Calu3 (cell line): ENCODE measurements at places on chromosomes 5 and 9. TPM values are rescaled to one million over a fixed set of nuclear protein-coding genes. Genes with fewer than 3 reads are reported as not detected.

DNA sequence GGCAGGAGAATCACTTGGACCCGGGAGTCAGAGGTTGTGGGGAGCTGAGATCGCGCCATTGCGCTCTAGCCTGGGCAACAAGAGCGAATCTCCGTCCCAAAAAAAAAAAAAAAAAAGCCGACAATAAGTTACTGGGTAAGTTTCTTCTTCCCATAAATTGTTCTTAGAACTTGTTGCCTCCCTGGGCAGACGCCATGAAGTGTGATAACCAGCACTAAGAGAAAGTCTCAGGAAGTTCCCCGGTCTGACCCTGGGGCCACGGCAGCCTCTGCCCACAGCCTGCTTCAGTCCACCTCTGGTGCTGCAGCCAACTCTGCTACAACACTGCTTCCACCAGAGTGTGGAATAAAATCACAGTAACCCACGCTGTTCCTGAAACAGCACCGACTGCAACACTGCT lies 19.1 kb downstream of the LPCAT1 start:
- no peak for DNase-seq

Gene DMRT2
- not detected in 2 replicates for total RNA-seq

Gene TEK
- total RNA-seq = not detected in 2 replicates

Gene TMC1
- total RNA-seq = not detected in 2 replicates

GRCh38 chr5:67073045-67073680 lies 123.4 kb downstream of the CD180 start:
- no peak for DNase-seq

GRCh38 chr5:66904189-66904588 lies 292.4 kb downstream of the CD180 start:
- DNase-seq = no peak

Gene PRSS3
- 19.0 and 29.5 TPM in 2 replicates for total RNA-seq

GRCh38 chr5:122473138-122473843 lies 161.3 kb downstream of the SNCAIP start:
- DNase-seq = no peak

Gene ACTBL2
- 0.42 and 0.45 TPM in 2 replicates for total RNA-seq

- DNase-seq = no peak
Observed at GRCh38 chr5:145847499-145848497, 12.7 kb upstream of the PRELID2 start.

GRCh38 chr9:27945386-27945785 lies 372.1 kb upstream of the C9orf72 start:
- DNase-seq = no peak

Gene SLC25A48
- not detected in 2 replicates for total RNA-seq

Gene MYMK
- total RNA-seq = not detected in 2 replicates

- DNase-seq = no peak
Observed at GRCh38 chr5:31137676-31138075, 55.8 kb upstream of the CDH6 start.

Gene BTNL8
- not detected in 2 replicates for total RNA-seq

DNA sequence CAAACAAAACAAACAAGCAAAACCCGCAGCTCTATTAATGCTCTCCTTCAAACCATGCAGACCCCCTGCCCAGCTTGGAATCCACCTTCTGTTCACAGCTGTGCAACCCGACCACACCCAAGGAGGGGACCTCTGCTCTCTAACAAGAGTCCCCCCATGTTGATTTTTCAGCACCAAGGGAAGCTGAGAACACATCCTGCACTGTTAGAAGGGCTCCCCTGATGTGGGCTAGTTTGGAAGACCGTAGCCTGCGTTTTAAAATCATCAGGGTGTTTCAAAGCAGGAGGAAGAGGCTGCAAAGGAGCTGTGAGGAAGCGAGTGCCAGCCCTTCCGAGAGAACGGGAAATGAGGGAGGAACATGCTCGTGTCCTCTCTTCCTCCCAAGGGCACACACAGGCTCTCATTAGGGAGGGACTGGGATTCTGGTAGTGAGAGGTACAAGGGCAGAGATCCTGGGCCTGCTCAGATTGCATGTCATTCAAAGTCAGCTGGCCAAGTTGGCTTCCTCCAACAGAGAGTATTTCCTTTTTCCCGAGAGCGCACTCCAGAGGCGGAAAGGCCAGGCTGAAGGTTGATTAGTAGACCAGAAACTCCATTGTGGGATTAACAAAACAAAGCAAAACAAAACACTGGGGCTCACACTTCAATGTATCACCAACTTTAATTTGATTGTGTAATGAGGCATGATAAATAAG lies 185.9 kb downstream of the SEMA6A start:
- DNase-seq = no peak

DNA sequence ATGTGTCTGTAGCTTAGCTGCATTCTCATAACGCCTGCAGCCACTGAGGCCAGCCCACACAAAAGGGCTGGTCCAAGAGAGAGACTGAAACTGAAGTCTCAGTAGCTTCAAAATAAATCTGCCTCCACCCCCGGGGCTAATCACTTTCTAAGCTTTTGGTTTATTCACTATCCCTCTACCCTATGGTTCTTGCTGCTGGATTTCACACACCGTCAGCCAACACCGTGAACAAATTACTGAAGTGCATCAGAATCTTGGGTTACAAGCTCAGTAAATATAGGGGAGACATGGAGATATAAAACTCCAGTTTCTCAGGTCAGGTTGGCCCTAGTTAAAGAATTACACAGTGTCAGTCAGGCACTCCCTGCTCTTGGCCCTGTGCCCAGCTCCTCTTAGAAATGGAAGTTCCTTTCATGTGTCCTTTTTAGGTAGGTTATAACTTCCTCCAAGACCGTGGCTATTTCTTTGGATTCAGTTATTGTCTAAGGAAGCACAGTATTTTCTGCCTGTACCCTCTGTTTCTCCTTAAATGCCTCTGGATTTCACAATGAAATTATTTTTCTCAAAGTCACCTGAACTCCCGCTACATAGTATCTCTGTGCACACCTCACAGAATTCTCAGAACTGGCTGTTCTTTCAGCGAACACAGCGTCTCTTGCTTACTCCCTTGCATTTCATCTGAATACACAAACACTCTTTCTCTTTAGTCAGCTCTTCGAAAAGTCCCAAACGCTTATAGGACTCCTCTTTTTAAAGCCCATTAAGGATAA lies 112.5 kb downstream of the FAM174A start:
- peak; percentile 85 for DNase-seq

DNA sequence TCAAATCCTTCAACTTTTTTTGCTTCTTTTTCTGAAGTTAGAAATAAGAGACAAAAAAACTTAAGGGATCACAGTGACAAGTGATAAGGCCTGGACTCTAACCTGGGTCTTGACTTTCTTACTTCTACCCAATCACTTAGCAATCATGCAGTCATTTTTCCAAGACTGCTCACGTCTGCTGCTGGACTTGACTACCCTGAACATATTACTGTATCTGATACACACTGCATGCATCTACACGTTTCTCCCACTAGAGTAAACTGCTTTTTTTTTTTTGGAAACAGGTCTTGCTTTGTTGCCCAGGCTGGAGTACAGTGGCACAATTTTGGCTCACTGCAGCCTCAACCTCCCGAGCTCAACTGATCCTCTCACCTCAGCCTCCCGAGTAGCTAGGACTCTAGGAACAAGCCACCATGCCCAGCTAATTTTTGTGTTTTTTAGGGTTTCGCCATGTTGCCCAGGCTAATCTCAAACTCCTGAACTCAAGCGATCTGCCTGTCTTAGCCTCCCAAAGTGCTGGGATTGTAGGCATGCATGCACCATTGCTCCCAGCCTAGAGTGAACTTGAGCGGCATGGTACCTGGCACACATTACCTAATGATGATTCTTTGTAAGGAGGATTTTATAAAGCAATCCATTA lies 7.4 kb downstream of the PLIN2 start:
- DNase-seq = no peak

Gene ARL10
- 3.8 and 4.2 TPM in 2 replicates for total RNA-seq

- DNase-seq = no peak
Observed at GRCh38 chr5:145562931-145563330, 272.2 kb downstream of the PRELID2 start.

DNA sequence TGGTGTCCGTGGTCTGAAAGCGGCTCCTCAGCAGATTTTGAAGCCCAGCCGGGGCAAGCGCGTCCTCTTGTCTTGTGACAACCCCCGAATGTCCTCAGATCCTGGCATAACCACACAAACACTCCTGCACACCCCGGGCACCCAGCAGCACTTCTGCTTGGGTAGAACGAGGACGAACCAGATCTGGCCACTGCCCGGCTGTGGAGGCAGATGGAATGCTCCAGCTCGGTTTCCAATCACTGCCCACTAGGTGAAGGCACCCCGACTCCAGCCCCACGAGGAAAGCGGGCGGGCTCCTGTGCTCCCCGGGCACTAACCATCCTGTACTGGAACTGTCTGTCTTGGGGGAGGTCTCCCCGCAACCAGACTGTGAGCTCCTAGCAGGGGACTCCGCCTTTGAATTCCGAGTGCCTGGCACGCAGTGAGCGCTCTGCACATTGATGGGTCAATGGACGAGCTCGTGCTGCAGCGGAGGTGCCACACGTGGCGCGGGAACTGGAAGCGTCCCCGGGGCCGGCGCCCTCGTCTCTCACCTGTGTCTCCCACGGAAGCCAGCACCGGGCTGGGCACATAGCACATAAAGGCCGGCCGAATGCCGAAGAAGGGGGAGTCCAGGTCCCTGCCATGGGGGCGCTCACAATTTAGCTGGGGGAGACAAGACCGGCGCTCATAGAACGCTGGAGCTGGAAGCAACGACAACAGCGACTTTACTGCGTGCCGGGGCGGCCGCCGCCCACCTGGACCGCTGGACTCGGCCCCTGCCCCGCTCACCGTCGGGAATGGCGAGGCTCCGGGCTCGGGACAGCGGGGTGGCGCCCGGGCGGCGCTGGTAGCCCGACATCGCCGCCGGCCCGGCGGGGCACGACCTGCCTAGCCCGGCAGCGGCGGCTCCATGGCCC lies 608 bp downstream of the ENTR1 start:
- peak; percentile 17 for DNase-seq

Gene MAMDC4
- 3.1 and 3.6 TPM in 2 replicates for total RNA-seq

- no peak for DNase-seq
Observed at GRCh38 chr5:56564541-56565282, 250.6 kb upstream of the MAP3K1 start.

Gene RNF183
- total RNA-seq = 0.76 and 1.5 TPM in 2 replicates

Gene ANKRD18B
- 30.5 and 30.8 TPM in 2 replicates for total RNA-seq

GRCh38 chr9:20478786-20479185 lies 143.5 kb downstream of the MLLT3 start:
- DNase-seq = no peak

DNA sequence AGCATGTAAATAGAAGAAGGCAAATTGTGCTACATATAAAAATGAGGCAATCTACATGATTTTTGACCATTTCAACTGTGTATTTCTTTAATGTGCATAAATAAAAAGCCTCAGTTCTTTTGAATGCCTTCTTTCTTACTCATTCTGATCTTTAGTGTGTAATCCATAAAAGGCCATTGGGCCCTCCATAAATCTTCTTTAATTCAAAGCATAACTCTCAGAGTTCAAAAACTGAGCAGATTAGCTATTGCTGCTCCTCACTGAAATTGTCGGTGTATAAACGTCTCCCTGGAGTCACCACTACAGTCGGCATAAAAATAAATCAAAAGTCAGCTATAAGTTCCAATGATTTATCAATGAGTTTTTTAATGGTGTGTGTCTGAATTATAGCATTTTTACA lies 45.3 kb upstream of the ADAMTSL1 start:
- no peak for DNase-seq

DNA sequence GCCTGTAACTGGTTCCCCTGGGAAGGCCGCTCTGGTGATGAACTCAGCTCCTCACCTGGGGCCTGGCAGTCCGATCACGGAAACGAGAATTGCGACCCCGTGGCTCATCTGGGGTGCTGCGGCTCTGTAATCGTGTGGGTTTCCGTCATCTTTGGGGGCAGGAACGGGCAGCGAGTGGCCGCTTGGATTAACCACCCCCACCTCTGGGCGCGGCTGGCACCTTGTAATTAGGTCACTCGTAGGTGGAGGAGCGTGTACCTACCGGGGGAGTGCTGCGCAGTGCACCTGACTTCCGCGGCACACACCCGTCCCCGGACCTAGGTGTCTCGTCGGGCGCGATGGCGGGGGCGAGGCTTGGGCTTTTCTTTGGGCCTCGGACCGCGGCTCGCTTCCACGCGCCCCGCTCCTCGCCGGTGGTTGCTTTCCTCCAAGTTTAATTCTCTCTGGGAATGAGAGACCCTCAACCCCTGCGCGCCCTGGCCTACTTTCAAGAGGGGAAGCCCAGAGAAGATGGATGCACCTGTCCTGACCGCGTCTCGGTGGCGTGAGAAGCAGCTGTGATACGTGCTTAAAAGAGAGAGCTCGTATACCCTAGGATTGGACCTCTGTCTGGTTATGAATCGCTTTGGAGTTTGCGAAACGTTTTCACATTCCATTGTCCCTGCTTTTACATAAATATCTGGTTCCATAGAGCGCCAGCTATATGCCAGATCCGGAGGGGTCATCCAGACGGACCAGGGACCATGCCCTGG lies 744 bp upstream of the PPP2CA start:
- no peak for DNase-seq

Gene LRRC19
- 0.21 and 1.1 TPM in 2 replicates for total RNA-seq

DNA sequence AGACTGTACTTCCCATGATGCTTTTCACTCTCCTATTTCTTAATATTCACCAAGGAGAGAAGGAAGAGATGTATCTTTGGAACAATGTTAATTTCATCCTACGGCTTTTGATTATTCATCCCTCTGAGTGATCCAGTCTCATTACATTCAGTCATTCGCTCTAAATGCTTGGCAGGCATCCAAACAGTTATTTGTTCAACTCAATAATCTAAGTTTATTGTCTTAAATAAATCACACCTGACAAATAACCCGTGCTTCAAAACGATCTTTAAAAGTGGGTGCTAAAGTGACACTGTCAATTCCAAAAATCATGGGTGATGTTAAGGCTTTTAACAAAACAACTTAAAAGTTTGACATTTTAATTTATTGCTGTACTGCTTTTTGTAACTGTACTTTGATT lies 233.1 kb downstream of the RASEF start:
- no peak for DNase-seq

- DNase-seq = no peak
Observed at GRCh38 chr5:125023673-125024072, 277.2 kb upstream of the ZNF608 start.

Gene FABP6
- 1.0 and 1.6 TPM in 2 replicates for total RNA-seq

DNA sequence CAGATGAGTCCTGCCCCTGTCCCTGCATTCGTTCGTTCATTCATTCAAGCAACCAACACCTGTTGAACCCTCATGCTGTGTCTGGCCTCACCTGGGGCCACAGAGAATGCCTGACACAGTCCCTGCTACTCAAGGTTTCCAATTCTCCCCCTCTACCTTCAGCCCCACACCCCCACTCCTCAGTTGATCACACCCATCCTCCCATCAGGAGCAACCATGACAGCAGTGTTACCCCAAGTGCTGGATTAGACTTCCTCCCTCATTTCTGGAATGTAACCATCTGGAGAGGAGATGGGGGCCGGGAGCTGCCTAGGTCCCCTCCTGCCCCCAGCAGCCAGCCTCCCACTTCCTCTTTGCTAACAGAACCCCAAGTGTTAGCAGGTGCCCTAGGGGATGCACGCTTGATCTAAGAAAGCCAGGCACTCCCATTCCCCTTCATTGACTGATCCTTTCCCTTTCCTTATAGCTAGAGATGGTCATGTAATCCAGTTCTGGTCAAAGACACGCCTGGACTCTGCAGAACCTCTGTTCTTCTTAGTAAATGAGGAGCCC lies 57.2 kb downstream of the SMIM23 start:
- DNase-seq = no peak

Gene EQTN
- not detected in 2 replicates for total RNA-seq

DNA sequence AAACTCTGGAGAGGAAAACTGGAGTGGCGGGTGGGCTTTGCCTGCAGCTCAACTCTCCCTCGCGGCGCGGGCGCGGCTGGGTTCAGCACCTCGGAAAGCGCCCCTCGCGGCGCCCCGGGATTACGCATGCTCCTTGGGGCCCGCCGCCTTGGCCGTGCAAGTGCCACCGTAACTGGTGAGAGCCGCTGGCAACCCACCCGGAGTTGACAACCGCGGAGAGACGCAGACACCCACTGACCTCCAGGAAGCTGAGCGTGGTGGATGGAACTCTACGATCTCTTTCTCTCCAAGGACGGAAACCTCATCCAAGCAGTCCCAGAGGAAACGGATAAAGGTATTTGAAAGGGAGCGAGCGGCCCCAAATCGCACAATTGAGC lies 194 bp upstream of the RXFP3 start:
- peak; percentile 4 for DNase-seq
